Natural killer cell treated with Interleukin-12 subunit alpha and Interleukin-12 subunit beta and Interleukin-15 and Interleukin-18, amount 100 ng/mL, for 72 hours (primary cell): ENCODE measurements at places on chromosomes 16 and 17.
A peak's percentile ranks its signal among the peaks of the same experiment; 100 is the strongest.

GRCh38 chr16:73915140-73915539 lies 381.5 kb upstream of the PSMD7 start:
- no peak for DNase-seq
- no peak overlapping the region for H3K4me3 ChIP-seq
- H3K36me3 ChIP-seq = no peaks in the 10 kb centered on the region
- H3K27ac ChIP-seq = no peak overlapping the region
- H3K27me3 ChIP-seq = no peaks in the 10 kb centered on the region
- no peaks in the 10 kb centered on the region for H3K4me1 ChIP-seq

GRCh38 chr17:30964876-30965275 lies 6.0 kb upstream of the RNF135 start:
- no peaks in the 10 kb centered on the region for H3K36me3 ChIP-seq
- H3K4me3 ChIP-seq = no peak overlapping the region
- H3K27me3 ChIP-seq = no peaks in the 10 kb centered on the region
- peaks cover 19% of the 10 kb centered on the region for H3K4me1 ChIP-seq
- no peak for DNase-seq
- no peak overlapping the region for H3K27ac ChIP-seq

- H3K4me3 ChIP-seq = no peak overlapping the region
- no peak overlapping the region for H3K27ac ChIP-seq
- no peaks in the 10 kb centered on the region for H3K36me3 ChIP-seq
- no peak for DNase-seq
- peaks cover 10% of the 10 kb centered on the region for H3K27me3 ChIP-seq
Measured at GRCh38 chr17:74539281-74539820, 6.6 kb downstream of the CD300C start.

GRCh38 chr16:68860978-68861892 lies 17.9 kb downstream of the TANGO6 start:
- peaks cover under 1% of the 10 kb centered on the region for H3K4me1 ChIP-seq
- no peak overlapping the region for H3K4me3 ChIP-seq
- peaks cover 9% of the 10 kb centered on the region for H3K36me3 ChIP-seq
- H3K27me3 ChIP-seq = no peaks in the 10 kb centered on the region

DNA sequence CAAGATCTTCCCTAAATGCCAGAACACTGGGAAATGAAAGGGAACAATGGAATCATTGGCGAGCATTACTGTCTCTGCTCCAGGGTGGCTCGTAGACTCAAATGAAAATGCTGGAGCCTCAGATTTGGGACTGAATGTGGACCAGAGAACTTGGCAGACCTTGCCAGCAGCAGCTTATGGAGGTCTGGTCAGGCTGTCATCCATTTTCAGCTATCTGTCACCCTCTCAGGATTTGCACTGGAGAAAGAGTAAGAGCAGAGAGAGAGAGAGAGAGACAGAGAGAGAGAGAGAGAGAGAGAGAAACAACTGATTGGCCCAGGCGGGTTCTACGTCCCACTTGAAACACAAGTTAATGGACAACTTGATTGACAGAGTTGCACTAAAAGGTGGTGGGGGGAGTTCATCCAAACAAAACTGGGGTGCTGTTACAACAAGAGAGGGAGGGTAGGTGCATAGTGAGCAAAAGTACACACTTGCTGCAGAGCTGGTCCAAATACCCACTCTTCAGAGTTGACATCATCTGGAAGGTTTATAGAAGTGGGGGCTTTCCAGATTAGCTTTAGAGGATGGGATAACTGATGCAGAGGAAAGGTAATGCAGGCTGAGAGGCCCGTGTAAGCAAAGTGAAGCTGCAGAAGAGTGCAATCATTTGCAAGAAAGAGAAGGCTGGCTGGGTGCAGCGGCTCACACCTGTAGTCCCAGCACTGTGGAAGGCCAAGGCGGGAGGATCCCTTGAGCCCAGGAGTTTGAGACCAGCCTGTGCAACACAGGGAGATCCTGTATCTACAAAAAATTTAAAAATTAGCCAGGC lies 16.5 kb upstream of the NSMCE1 start:
- DNase-seq = no peak
- no peaks in the 10 kb centered on the region for H3K36me3 ChIP-seq
- no peaks in the 10 kb centered on the region for H3K27me3 ChIP-seq
- H3K4me3 ChIP-seq = no peak overlapping the region
- no peak overlapping the region for H3K27ac ChIP-seq

DNA sequence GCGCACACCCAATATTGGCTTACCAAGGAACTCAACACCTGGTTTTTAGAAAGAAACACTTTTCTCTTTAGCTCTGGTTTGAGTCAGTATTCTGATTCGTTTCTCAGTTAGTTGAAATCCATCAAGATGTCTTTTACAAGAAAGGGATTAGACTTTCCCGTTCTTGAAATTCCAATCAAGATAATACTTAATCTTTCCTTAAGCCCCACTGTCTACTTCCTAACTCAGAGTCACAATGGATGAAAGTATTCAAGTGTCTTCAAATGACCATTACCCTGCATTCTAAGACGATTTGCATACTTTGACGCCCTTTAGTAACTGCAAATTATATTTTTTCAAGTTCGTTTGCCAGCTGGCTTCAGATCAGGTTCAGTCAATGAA lies 189.8 kb downstream of the USP22 start:
- no peak for DNase-seq
- H3K27me3 ChIP-seq = peaks cover 11% of the 10 kb centered on the region
- peak overlapping the region; percentile 63 for H3K4me3 ChIP-seq
- H3K36me3 ChIP-seq = no peaks in the 10 kb centered on the region
- no peak overlapping the region for H3K27ac ChIP-seq

DNA sequence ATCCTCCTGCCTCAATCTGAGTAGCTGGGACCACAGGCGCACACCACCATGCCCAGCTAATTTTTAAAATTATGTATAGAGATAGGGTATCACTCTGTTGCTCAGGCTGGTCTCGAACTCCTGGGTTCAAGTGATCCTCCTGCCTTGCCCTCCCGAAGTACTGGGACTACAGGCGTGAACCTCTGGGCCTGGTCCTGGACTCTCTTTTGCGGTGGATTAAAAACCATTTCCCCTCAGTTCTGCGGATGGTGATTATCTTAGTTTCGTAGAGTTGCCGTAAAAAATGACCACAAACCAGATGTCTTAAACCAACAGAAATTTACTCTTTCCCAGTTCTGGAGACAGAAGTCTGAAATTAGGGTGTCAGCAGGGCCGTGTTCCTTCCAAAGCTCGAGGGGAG lies 28.8 kb downstream of the MGAT5B start:
- no peaks in the 10 kb centered on the region for H3K4me1 ChIP-seq
- no peak overlapping the region for H3K27ac ChIP-seq
- H3K4me3 ChIP-seq = no peak overlapping the region
- no peak for DNase-seq
- H3K27me3 ChIP-seq = no peaks in the 10 kb centered on the region

GRCh38 chr17:70891306-70891705 lies 722.0 kb downstream of the KCNJ2 start:
- H3K36me3 ChIP-seq = peaks cover 4% of the 10 kb centered on the region
- DNase-seq = no peak
- H3K4me1 ChIP-seq = no peaks in the 10 kb centered on the region
- no peak overlapping the region for H3K27ac ChIP-seq
- no peak overlapping the region for H3K4me3 ChIP-seq
- no peaks in the 10 kb centered on the region for H3K27me3 ChIP-seq

- H3K27ac ChIP-seq = no peak overlapping the region
- H3K4me3 ChIP-seq = no peak overlapping the region
- DNase-seq = no peak
- peaks cover 21% of the 10 kb centered on the region for H3K4me1 ChIP-seq
- H3K27me3 ChIP-seq = peaks cover 5% of the 10 kb centered on the region
Measured at GRCh38 chr16:28876973-28877654, 1.2 kb upstream of the ATP2A1 start.

- H3K27ac ChIP-seq = no peak overlapping the region
- H3K27me3 ChIP-seq = no peaks in the 10 kb centered on the region
- no peak overlapping the region for H3K4me3 ChIP-seq
- H3K4me1 ChIP-seq = no peaks in the 10 kb centered on the region
- no peaks in the 10 kb centered on the region for H3K36me3 ChIP-seq
Measured at GRCh38 chr16:78494674-78495073, 395.2 kb downstream of the WWOX start.

- H3K36me3 ChIP-seq = no peaks in the 10 kb centered on the region
- no peak overlapping the region for H3K4me3 ChIP-seq
- DNase-seq = no peak
- H3K27me3 ChIP-seq = no peaks in the 10 kb centered on the region
- H3K4me1 ChIP-seq = peaks cover 45% of the 10 kb centered on the region
Measured at GRCh38 chr16:50248845-50249244, 17.5 kb upstream of the ADCY7 start.

- H3K27ac ChIP-seq = no peak overlapping the region
- DNase-seq = no peak
- H3K4me3 ChIP-seq = no peak overlapping the region
- peaks cover 9% of the 10 kb centered on the region for H3K4me1 ChIP-seq
- no peaks in the 10 kb centered on the region for H3K36me3 ChIP-seq
Measured at GRCh38 chr16:85250609-85251223, 138.4 kb upstream of the CIBAR2 start.

DNA sequence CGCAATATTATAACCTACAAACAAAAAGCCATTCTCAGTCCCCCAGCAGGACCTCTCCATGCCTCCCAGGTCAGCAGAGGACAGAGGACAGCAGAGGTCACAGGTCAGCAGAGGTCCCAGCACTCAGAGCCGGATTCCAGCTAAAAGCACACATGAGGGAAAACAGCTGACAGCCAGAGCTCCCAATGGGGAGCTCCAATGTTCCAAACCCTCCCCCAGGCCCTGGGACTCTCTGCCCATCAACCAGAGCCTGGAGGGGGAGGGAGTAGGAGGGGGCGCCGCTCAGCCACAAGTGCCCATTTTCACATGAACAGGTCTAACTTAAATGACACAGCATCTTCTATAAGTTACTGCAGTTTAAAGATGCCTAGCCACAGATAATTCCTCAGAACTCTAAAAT lies 77.5 kb downstream of the ANKRD11 start:
- peaks cover 59% of the 10 kb centered on the region for H3K4me1 ChIP-seq
- no peak overlapping the region for H3K4me3 ChIP-seq
- H3K27me3 ChIP-seq = no peaks in the 10 kb centered on the region
- no peak for DNase-seq
- no peaks in the 10 kb centered on the region for H3K36me3 ChIP-seq

- H3K4me1 ChIP-seq = peaks cover 19% of the 10 kb centered on the region
- no peaks in the 10 kb centered on the region for H3K27me3 ChIP-seq
- H3K36me3 ChIP-seq = peaks cover 15% of the 10 kb centered on the region
- no peak within 1 kb of the TSS for H3K4me3 ChIP-seq
Measured at GRCh38 chr16:67931712-67932461, at the start of gene CTRL. Gene CTRL, minus strand, starts transcription at chr16:67931862. Its CDS starts 10 bp downstream, at chr16:67931852.

- no peaks in the 10 kb centered on the region for H3K36me3 ChIP-seq
- no peak overlapping the region for H3K4me3 ChIP-seq
- no peak for DNase-seq
- H3K27ac ChIP-seq = no peak overlapping the region
- no peaks in the 10 kb centered on the region for H3K4me1 ChIP-seq
Measured at GRCh38 chr16:86090461-86091170, 191.7 kb downstream of the IRF8 start.

DNA sequence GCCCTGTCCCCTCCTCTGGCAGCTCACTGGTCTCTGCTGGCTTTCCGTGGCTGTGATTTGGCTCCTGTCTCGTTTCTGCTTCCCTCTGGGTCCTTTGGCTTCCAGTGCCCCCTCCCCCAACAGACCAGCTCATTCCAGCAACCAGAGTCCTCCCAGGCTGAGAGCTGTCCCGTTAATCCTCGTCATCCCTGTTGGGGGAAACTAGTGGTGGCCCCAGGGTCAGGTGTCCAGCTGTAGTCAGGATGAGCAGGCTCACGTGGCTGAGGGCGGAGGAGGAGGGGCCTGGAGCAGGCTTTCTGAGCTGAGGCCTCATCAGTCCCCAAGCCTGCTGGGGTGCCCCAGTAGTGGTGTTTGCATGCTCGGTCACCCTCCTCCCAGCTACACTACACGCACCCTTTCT lies 10.7 kb upstream of the CBX4 start:
- peaks cover 18% of the 10 kb centered on the region for H3K27me3 ChIP-seq
- H3K27ac ChIP-seq = no peak overlapping the region
- DNase-seq = no peak
- no peak overlapping the region for H3K4me3 ChIP-seq
- H3K4me1 ChIP-seq = peaks cover 5% of the 10 kb centered on the region

GRCh38 chr16:88908307-88908706 lies 41.8 kb upstream of the PABPN1L start:
- no peak for DNase-seq
- H3K36me3 ChIP-seq = no peaks in the 10 kb centered on the region
- peaks cover 8% of the 10 kb centered on the region for H3K4me1 ChIP-seq
- H3K27me3 ChIP-seq = no peaks in the 10 kb centered on the region

DNA sequence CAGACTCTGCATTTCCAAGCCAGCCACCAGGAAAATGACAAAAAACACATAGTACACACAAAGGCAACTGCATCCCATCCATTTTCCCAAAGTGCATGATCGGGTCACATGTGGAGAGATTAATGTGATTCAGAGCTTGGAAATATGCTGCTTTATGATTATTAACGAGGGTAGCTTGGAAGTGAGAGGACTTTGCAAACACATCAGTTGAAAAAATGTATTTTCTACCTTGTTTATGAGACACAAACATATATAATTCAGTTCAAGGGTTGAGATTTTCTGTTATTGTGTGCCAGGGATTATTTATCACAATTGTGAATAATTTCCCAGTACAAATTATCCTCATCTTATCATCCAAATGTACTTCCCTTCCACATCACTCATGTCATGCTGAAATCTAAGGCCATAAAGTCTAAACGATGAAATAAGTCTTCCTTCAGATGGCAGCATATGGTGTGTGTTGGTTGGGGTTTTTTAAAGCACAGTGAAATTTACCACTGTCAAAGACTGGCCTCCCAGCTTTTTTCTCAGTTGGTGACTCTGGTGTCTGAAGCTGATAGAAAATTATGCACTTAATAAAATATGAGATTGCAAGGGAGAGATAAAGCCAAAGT lies 104.7 kb upstream of the ADAMTS18 start:
- H3K27me3 ChIP-seq = peaks cover 35% of the 10 kb centered on the region
- no peaks in the 10 kb centered on the region for H3K36me3 ChIP-seq
- no peak overlapping the region for H3K4me3 ChIP-seq
- no peak overlapping the region for H3K27ac ChIP-seq

- H3K36me3 ChIP-seq = no peaks in the 10 kb centered on the region
- peak; percentile 35 for DNase-seq
- no peaks in the 10 kb centered on the region for H3K27me3 ChIP-seq
- peak overlapping the region; percentile 23 for H3K27ac ChIP-seq
- H3K4me1 ChIP-seq = peaks cover 23% of the 10 kb centered on the region
Measured at GRCh38 chr17:2705263-2705662, 6.3 kb downstream of the CLUH start.
